ENCODE measurements at places on chromosomes 3 and 15. TPM values are rescaled to one million over a fixed set of nuclear protein-coding genes. Genes with fewer than 3 reads are reported as not detected.

MUC13 gene
- not detected for total RNA-seq

NUP210 gene
- 0.33 TPM for total RNA-seq

HIGD2B gene
- not detected for total RNA-seq

KLF13 gene
- 33.5 TPM for total RNA-seq

NR2E3 gene
- not detected for total RNA-seq

COL7A1 gene
- total RNA-seq, result 0.13 TPM

P3H2 gene
- 19.0 TPM for total RNA-seq

CLRN1 gene
- not detected for total RNA-seq

HGD gene
- 0.20 TPM for total RNA-seq

TGM4 gene
- 0.07 TPM for total RNA-seq

BCHE gene
- total RNA-seq, result 1.2 TPM

AP3B2 gene
- not detected for total RNA-seq

UTS2B gene
- total RNA-seq, result 0.53 TPM

TICRR gene
- total RNA-seq, result 6.0 TPM

SOX14 gene
- total RNA-seq, result not detected

Measured in mammary microvascular endothelial cell (primary cell).